ENCODE measurements at places on chromosomes 12 and 14. TPM values are rescaled to one million over a fixed set of nuclear protein-coding genes. Genes with fewer than 3 reads are reported as not detected.

Gene RAPGEF3
- 1.3 TPM for total RNA-seq

GRCh38 chr14:24700511-24700910 lies 66.5 kb upstream of the GZMB start:
- no peak for DNase-seq

GRCh38 chr14:93037351-93037750 lies 78.4 kb downstream of the ITPK1 start:
- no peak for DNase-seq

DNA sequence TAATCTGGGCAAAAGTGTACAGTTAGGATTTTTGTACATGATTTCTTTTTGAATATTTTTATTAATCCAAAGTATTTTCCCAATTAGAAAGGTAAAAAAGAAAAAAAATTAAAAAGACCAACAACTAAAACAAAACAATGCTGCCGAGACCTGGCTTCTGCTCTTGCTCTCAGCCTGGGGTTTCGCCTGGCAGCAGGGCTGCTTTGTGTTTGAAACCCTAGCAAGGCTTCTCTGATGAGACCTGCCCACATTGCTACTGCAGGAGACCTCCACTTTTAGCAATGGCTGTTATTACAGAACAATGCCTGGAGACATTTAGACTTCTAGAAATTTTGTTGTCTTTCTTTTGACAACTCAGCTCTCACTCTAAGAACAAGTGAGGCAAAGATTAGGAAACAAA lies 1153.0 kb upstream of the TMEM132C start:
- DNase-seq = no peak

Gene CLEC4A
- total RNA-seq = 0.67 TPM

DNA sequence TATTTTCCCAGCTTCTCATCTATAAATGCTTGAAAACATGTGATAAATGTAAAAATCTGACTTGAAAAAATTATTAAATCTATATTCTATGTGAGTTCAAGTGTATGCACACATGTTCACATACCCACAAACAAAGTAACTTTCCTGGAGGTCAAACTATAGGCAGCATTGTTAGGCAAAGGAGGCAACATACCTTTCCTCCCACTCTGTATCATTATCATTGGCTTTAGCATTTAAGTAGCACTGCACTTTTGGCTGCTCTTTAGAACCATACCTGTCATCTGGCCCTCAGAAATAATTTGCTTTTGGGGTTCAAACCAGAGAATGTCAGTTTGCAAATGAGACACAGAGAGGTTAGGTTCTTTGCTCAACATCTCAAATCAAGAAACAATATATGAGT lies 102.4 kb upstream of the CCDC196 start:
- DNase-seq = no peak

Gene MORN3
- total RNA-seq = 0.08 TPM

Gene OVCH1
- total RNA-seq = not detected

GRCh38 chr12:88946372-88946997 lies 366.2 kb upstream of the KITLG start:
- no peak for DNase-seq

GRCh38 chr14:71061458-71061857 lies 154.2 kb downstream of the PCNX1 start:
- no peak for DNase-seq
